ENCODE measurements at places on chromosomes 16 and 17. TPM values are rescaled to one million over a fixed set of nuclear protein-coding genes. Genes with fewer than 3 reads are reported as not detected.

ENDOV gene
- 50.2 TPM for total RNA-seq

NETO2 gene
- total RNA-seq: 76.3 TPM

SEBOX gene
- not detected for total RNA-seq

SLC25A10 gene
- 40.7 TPM for total RNA-seq

ZPBP2 gene
- not detected for total RNA-seq

PPM1E gene
- 0.07 TPM for total RNA-seq

WFIKKN1 gene
- 0.10 TPM for total RNA-seq

CCDC78 gene
- total RNA-seq: 6.3 TPM

BRD7 gene
- total RNA-seq: 56.7 TPM

MLKL gene
- total RNA-seq: 50.1 TPM

CD300LG gene
- not detected for total RNA-seq

HAS3 gene
- 37.5 TPM for total RNA-seq

KRT12 gene
- not detected for total RNA-seq

TAOK2 gene
- 31.9 TPM for total RNA-seq

IL17C gene
- not detected for total RNA-seq

C1QL1 gene
- total RNA-seq: 28.1 TPM

MMP25 gene
- 0.90 TPM for total RNA-seq

MYOCD gene
- total RNA-seq: 0.71 TPM

MEIOB gene
- 1.4 TPM for total RNA-seq

VPS35L gene
- total RNA-seq: 32.5 TPM

KRTAP1-5 gene
- total RNA-seq: not detected

DNAAF8 gene
- 1.2 TPM for total RNA-seq

Data from A549 treated with Hydrocortisone at 1 μM for 4 hours (cell line).